ENCODE measurements at places on chromosomes 11 and 22. TPM values are rescaled to one million over a fixed set of nuclear protein-coding genes. Genes with fewer than 3 reads are reported as not detected.
A peak's percentile ranks its signal among the peaks of the same experiment; 100 is the strongest.

HEPN1 gene
- not detected for total RNA-seq

MUC2 gene
- total RNA-seq, result not detected

DEUP1 gene
- not detected for total RNA-seq

FBLN1 gene
- not detected for total RNA-seq

MPZL2 gene
- total RNA-seq, result 0.95 TPM

PLXNB2 gene
- total RNA-seq, result 2.8 TPM

UVRAG gene
- 16.5 TPM for total RNA-seq

OR51E2 gene
- not detected for total RNA-seq

MN1 gene
- 0.28 TPM for total RNA-seq

ANO5 gene
- total RNA-seq, result not detected

GAL gene
- not detected for total RNA-seq

C11orf97 gene
- not detected for total RNA-seq

GRCh38 chr22:43393132-43393843, 18.5 kb upstream of the MPPED1 start:
- DNase-seq, result no peak

DNA sequence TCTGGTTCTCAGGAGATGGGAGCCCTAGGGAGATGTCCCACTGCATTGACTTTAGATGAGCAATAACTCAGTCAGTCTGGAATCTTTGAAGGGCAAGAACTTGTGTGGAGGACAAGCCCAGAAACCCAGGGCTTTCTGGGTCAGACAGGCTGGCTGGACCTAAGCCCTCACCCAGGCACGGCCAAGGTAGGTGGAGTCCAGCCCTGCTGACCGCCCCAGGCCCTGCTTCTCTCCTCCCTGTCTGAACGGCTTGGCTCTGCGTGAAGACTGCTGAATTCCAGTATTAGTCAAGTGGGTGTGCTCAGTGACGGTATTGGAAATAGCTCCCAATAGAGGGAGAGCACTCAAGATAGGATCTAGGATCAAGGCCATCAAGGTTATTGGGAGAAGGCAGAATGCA, 6.1 kb downstream of the CXCR5 start:
- no peak for DNase-seq

DNA sequence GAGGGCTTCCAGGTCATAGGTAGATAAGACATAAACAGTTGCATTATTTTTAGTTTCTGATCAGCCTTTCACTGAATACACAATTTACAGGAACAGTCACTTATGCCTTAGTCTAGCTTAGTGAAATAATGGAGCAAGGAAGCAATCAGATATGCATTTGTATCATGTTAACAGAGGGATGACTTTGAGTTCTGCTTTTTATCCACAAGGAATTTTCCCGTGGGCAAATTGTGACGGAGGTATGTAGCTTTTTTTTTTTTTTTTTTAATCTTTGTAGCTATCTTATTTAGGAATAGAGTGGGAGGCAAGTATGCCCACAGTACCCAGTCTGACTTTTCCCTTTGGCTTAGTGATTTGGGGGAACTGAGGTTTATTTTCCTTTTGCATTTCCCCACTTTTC, 3.4 kb upstream of the NLRP10 start:
- DNase-seq, result no peak

- DNase-seq, result no peak
Observed at GRCh38 chr22:29457730-29458129, 19.3 kb downstream of the RFPL1 start.

DNA sequence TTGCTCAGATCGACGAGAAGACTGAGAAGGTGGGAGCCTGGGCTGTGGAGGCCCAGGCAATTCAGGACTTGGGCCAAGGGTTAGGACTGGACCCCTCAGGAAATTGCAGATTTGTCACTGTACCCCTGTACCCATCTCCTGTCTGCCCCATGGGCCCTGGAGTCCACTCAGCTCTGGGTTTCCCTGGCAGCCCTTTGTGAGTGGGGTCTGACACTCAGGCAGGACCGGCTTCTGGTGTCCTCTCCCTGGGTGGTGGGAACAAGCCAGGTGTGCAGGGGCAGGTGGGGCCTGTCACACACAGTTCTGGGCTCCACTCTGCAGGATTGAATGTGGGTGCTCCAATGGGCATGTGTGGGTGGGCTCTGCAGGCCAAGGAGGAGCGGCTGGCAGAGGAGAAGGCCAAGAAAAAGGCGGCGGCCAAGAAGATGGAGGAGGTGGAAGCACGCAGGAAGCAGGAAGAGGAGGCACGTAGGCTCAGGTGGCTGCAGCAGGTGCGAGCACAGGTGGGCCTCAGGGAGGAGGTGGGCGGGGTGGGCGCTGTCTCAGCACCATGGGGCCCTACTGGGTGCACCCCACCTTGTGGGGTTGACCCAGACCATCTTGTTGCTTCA, 21.6 kb downstream of the INCENP start:
- DNase-seq, result no peak

GRCh38 chr22:38246046-38246658, 26.7 kb downstream of the TMEM184B start:
- no peak for DNase-seq

DNA sequence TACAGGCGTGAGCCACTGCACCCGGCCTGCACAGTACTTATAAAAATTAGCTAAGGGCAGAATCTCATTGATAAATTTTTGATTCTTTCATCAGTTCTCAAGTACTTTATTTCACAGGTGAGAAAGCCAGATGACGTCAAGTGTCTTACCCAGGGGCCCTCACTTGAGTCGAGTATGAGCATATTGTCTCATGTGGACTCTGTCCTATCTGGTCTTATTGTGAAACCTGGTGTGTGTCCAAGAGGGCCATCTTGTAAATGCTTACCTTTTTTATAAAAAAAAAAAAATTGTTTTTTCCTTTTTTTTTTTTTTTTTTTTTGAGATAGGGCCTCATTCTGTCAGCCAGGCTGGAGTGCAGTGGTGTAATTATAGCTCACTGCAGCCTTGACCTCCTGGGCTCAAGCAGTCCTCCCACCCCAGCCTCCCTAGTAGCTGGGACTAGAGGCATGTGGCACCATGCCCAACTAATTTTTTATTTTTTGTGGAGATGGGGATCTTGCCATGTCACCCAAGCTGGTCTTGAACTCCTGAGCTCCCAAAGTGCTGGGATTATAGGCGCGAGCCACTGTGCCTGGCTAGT, 6.0 kb downstream of the ACO2 start:
- no peak for DNase-seq

GRCh38 chr11:122617926-122618325, 37.6 kb upstream of the UBASH3B start:
- DNase-seq, result no peak

GRCh38 chr11:69921128-69922014, 102.2 kb upstream of the FGF3 start:
- no peak for DNase-seq

GRCh38 chr11:129967996-129968395, 34.6 kb downstream of the PRDM10 start:
- no peak for DNase-seq

GRCh38 chr22:49357661-49358440, 469.8 kb downstream of the BRD1 start:
- DNase-seq, result no peak

GRCh38 chr11:7775689-7776088, 21.1 kb downstream of the OR5P2 start:
- DNase-seq, result no peak

GRCh38 chr22:28815111-28815510, 14.7 kb upstream of the XBP1 start:
- no peak for DNase-seq

DNA sequence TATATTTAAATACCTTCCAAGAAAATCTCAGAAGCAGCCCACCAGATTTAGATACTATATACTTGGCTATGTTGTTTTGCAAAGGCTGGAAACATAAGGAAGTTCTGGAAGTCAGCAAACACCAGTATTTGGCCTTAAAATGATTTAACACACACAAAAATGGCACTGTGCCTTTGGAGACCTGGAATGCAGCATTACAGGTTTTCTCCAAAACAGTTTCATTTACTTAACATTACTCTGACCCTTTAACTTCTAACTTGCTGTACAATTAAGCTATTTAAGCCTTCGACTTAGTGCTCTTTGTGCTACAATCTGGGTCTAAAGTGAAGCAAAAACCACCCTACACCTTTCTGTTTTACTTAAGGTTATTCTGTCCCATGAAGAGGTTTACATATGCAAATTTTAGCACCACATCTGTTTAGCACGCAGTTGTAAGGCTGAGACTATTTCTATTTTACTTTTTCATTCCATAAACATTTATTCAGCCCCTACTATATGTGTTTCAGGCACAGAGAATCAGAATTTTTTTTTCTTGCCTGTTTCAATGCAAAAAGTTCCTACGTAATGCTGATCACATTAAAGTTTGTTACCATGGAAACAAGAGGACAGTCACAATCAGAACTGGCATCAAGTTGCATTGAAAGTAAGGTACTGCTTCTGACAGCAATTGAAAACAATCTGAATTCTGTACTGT, 70.3 kb downstream of the MAML2 start:
- DNase-seq, result no peak

DNA sequence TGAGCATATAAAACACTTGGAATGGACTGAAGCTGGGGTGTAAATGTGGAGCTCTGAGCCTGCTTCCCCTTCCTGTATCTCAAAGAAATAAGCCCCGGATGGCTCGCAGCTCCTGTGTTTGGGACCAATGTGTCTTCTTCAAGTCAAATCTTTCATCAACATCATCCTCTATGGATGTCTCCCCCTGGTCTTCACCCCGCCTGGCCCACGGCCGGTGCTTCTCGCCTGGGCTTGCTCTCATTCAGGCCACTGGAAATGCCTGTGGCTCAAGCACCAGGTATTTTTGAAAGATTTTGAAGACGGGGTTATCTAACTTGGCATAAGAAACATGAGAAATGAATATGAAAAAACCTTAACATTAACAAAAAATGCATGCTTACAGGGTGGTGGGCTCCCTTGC, 769.8 kb downstream of the BRD1 start:
- DNase-seq, result no peak

DNA sequence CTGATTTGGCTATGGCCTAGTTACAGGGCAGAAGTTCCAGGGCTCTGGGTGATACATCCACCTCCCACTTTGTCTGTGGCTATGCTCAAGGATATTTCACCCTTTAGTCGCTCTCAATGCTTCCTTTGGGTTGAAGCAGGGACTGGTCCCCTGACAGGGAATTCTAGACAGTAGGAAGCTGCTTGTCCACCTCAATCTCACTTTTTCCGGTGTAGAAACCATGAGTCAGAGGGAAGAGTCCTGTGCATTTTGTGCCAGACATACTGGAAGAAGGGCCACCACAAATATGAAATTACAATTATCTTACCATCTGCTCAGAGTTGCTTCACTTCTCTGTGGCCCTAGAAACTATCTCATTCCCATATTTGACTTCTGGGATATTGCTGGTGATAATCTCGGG, 413.7 kb upstream of the FAT3 start:
- DNase-seq, result no peak

GRCh38 chr11:92130421-92130831, 94.2 kb upstream of the FAT3 start:
- no peak for DNase-seq

- DNase-seq, result no peak
Observed at GRCh38 chr11:61895718-61896059, 4.3 kb upstream of the FADS3 start.

DNA sequence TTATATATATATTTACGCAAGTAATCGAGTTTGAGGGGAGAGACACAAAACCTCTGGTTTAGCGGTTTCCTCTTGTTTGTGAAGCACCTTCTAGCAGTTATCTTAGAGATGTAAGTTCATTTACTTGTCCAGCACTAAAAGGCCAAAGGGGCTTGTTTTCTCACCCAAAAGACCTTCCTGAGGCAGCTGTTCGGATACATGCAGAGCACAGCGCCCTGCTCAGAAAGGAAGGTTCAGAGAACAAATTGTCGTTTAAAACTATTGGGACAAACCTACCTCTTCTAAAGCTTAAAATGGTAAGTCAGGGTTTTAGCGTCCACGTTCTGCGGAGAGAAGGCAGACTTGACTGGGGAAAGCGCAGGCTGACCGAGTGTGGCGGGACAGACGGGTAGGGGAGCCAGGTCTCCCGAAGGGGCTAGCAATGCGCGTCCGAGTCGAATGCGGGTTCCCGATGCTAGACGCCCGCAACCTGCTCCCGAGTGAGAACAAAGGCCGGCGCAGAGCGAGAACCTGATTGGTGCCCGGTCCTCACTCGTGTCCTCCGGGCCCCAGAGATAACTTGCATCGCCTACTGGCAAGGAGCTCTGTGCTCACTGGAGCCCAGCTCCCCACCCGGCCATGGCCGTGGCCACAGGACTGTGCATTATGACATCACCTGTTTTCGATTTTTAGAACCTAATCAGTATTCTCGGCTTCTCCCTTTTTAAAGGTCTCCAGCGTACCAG, 1.0 kb upstream of the SESN3 start:
- DNase-seq, result peak; percentile 64

GRCh38 chr11:19208959-19209546, 7.3 kb upstream of the CSRP3 start:
- no peak for DNase-seq

- DNase-seq, result no peak
Observed at GRCh38 chr11:133966172-133966651, 9.4 kb upstream of the IGSF9B start.

DNA sequence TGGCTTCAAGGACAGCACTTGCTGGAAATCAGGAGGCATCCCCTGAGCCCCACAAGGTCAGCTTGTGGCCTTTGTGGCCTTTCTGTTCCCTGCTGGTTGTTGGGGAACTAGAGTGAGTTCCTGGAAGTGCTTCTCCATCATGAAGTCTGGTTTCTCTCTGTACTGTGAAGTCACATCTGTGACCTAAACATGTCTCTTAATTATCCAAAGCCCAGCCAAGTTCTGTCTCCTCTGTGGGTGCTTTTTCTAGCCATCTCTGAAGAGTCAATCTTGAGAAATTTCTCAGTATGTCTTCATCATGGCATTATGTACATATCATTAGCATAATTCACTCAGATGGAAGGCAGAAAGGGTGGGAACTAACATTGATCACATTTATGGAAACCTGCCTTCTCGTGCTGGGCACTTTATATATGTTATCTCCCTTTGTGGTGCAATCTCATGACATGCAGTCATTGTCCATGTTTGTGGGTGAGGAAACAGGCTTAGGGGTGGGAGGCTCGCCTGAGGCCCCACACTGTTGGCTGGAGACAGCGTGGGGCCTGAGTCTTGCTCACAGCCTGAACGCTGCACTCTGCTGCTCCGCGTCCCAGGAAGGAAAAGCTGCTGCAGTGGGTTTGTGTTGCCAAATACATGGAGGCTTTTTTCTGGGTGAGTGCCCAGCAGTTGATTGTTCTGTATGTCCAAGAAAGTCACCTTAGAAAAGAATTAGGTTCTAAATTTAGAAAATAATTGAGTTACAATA, 24.6 kb downstream of the IGHMBP2 start:
- no peak for DNase-seq

DNA sequence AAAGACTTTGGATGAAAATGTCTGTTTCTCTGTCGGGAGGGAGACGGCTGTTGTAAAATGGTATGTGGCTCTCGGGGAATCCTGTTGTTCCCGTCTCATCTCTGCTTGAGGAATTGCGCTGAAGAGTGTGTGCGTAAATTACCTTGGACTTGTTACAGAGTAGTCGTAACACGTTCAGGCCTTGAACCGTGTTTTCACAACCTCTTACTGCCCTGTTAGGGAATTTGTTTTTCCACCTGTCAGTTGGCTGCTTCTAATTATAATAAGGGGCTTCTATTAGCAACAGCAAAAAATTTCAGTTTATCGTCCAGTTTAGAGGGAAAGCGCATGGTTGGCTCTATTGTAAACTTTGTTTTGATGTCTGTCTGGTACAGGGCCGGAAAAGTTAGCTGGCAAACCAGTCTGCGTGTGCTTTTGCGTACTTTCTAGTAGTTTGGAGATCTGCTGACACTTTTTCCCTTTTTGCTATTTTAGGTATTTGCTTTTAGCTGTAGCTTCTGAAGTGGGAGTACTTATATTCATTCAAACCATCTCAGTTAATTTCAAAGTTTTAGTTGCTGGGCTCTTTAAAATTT, 1.5 kb downstream of the HIPK3 start:
- DNase-seq, result no peak
